ENCODE measurements at places on chromosomes 6 and 20.

DNA sequence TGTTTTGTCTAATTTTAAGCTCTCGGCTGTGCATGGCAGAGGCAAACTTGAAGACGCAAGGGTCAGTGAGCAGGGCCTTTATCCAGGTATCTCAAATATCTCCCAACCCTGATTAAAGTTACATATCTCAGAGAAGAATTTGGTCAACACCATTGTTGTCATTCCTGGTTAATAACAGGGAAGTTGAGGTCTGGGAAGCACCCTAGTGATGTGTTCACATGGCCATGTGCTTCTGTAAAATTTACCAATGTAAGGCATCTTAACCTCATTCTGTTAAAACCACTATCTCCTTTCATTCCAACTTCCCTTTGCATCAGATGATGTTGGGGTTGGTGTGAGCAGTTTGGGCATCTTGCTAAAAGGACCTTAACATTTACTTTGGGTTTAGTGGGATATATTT is 4.0 kb upstream of the FAM110A start:
- no peak for ATAC-seq

GRCh38 chr6:31711233-31711632 is 3.9 kb upstream of the LY6G6D start:
- ATAC-seq = peak; percentile 84

GRCh38 chr6:40075056-40075590 is 140.9 kb upstream of the MOCS1 start:
- peak; percentile 74 for ATAC-seq

DNA sequence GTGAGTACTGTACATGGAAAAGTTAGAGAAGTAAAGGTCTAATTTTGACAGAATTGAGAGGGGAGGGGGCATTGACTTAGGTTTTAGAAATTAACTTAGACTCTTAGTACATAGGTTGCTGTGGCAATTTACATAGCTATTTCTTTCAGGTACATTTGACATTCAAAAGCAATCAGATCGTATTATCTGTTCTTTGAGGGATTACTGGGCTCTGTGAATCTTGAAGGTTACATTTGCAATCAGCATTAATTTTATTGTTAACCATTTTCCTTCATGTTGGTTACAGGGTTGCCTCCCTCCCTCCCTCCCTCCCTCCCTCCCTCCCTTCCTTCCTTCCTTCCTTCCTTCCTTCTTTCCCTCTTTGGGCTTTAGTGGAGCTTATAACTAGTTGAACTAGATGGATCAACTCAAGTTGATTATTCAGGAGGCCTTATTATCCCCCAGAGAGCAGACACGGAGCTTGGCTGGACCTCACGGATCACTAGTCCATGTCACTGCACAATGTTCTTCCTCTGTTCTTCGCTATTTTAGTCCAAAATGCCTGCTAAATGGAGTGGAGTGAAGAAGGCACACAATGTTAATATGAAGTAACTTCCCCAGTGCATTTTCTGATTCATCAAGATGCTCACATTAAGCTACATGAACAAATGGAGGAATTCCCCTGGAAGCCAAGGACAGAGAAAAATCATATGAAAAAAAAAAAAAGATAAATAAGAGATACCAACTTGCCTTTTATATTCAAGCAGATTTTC is 87.8 kb downstream of the PLCB4 start:
- ATAC-seq = no peak

GRCh38 chr6:25883536-25883935 is 9.5 kb upstream of the SLC17A3 start:
- no peak for ATAC-seq

GRCh38 chr6:34888874-34889555 is at the start of gene ANKS1A:
Gene ANKS1A, plus strand, starts transcription at chr6:34889255. Its CDS starts 148 bp downstream, at chr6:34889403.
- peak; percentile 91 for ATAC-seq

GRCh38 chr6:141550471-141550870 is 582.3 kb upstream of the GJE1 start:
- ATAC-seq = no peak

GRCh38 chr20:53328961-53329360 is 264.7 kb downstream of the ZNF217 start:
- no peak for ATAC-seq

DNA sequence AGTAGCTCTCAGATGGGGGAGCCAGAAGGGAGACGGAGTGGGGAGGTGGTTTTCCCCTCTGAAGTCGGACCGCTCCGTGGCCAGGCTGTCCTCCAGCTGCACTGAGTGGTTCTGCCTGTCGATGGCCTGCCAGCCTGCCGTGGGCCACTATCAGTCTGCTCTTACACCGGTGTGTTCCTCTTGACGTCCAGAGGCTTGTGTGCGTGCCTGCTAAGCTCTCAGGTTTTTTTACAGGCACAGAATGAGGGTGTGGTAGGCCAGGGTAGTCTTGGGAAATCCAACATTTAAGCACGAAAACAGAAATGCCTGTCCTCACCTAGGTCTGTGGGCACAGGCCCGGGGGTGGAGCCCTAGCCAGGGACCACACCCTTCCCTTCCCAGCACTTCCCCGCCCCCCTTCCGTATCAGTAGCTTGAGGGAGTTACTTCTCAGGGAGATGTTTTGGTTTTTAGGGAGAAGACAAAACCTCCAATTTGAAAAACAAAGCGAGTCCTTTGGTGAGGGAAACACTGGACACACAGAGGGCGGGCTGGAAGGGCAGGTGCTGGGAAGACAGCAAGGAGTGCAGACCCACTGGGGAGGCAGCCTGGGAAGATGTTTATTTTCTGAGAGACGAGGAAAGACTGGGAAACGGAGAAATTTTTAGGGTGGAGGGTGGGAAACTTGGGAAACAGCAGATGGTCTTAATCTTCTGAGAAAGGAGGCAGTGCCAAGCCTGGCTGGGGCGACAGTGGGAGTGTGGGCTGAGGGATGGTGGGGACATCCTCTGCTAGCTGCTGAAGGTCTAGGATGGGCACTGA is 106.5 kb downstream of the LY86 start:
- ATAC-seq = peak; percentile 67

DNA sequence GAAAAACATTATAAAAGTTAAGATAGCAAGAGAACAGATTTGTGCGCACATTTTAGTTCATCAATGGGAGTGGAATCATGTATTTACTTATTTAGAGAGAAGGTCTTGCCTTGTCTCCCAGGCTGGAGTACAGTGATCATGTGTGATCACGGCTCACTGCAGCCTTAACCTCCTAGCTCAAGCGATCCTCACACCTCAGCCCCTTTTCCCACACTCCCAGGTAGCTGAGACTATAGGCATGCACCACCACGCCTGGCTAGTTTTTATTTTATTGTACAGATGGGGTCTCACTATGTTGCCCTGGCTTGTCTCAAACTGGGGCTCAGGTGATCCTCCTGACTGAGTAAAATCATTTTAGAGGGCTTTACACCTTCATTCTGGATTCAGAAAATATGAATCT is 72.3 kb upstream of the ADGRF1 start:
- ATAC-seq = no peak

GRCh38 chr6:31901415-31901952 is 402 bp downstream of the ZBTB12 start:
- peak; percentile 20 for ATAC-seq

GRCh38 chr6:51554029-51554428 is 533.4 kb downstream of the PKHD1 start:
- no peak for ATAC-seq

- no peak for ATAC-seq
Measured at GRCh38 chr6:144481527-144481926, 196.4 kb downstream of the UTRN start.

GRCh38 chr6:39260456-39260855 is 31.2 kb upstream of the KCNK5 start:
- no peak for ATAC-seq

DNA sequence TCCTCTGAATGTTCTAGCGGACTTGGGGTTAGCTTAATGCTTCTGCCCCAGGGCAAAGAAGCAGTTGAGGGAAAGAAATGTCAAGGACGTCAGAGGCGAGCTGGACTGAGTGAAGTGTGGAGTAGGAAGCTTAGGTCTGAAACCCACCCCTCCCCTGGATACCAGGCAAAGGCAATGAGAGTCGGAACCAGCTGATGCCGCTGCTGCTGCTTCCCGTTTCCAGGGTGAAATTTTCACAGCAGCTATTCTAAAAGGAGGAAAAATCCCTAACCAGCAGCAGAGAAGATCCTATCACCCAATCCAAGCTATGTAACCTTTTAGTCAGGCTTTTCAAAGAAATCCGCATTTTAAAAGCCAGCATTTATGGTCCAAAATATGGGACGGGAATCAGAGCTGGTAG is 564.3 kb downstream of the LMBRD1 start:
- ATAC-seq = no peak

DNA sequence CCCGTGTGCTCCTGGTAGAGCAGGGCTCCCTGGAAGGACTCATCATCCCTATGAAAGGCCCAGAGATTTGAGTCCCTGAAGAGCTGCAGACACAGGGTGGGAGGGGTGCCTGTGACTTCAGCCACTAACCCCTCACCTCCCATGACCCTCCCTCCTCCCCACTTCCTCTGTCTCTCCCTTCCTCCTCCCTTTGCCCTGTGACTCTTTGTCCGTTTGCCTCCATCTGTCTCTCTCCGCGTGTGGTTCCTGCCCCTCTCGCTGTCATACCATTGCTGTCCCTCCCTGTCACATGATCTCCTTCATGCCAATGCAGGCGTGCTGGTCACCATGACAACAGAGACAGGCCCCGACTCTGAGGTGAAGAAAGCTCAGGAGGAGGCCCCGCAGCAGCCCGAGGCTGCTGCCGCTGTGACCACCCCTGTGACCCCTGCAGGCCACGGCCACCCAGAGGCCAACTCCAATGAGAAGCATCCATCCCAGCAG is 19.0 kb downstream of the EPB41L1 start:
- ATAC-seq = no peak

DNA sequence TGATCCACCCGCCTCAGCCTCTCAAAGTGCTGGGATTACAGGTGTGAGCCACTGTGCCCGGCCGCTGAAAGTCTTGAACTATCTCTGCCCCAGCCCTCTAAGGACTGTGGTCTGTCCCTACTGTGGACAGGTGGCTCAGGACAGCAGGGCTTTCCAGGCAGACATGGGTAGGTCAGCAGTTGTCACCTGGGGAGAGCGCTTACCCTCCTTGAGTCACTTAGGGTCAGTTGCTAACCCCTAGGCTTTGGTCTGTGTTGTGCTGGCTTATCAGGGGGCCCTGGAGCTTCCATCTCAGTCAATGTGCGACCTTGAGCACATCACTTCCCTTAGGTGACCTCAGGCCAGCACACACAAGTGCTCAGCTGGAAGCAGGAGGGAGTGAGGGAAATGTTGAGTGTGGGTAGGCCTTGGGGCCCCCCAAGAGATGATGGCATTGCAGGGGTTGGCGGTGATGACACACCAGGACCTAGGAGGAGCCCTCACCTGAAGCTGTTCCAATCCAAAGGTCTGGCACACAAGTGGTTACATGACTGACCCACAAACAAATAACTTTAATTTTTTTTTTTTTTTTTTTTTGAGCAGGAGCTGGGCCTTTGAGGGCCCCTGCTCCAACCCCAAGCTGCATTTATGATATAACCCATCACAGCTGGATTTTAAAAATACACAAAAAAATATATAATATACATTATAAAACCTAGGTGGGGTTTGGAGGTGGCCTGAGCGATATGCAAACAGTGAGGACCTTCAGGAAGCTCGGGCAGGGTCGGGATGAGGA is 5.1 kb downstream of the RPL10A start:
- ATAC-seq = no peak

DNA sequence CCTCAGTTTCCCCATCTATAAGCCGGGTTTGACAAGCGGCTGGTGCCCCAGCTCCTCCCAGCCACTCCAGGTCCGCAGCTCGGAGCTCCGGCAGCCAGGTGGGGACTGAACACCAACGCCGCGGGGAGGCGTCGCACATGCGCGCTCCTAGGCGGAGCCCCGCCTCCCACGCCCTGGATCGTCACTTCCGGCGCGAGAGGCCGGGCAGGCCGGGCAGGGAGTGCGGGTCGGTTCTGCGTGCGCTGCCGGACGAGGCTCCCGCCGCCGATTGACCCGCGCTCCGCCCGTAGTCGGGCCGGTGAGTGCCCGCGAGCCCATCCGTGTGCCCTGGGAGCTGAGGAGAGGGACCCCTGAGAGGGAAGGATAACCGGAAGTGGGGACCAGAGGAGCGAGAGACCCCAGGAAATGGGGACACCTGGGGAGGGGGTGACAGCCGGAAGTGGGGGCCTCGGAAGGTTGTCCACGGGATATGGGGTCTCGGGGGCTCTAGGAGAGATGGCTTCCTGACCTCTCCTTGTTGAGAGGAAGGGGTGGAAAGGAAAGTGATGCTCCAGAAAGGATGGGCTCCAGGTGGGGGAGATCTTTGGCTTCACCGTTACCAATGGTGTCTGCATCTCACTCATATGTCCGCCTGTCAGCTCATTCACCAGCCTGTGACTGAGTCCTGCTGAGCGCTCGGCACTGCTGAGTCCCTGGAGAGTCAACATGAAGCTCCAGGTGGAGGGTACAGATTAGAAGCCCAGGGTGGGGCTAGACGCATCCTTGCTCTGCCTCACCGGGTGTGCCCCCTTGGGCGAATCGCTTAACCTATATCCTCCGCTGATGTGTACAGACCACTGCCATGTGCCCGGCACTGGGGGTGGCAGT is at the start of gene TTPAL:
TSS of gene TTPAL (plus strand) at position 181 of the 867 bp plus-strand sequence. CDS start 4,126 bp downstream, outside the sequence.
- peak; percentile 98 for ATAC-seq

- peak; percentile 44 for ATAC-seq
Measured at GRCh38 chr6:2998998-2999617, 586 bp upstream of the NQO2 start.

GRCh38 chr6:8905757-8906156 is 470.4 kb upstream of the SLC35B3 start:
- ATAC-seq = peak; percentile 36

DNA sequence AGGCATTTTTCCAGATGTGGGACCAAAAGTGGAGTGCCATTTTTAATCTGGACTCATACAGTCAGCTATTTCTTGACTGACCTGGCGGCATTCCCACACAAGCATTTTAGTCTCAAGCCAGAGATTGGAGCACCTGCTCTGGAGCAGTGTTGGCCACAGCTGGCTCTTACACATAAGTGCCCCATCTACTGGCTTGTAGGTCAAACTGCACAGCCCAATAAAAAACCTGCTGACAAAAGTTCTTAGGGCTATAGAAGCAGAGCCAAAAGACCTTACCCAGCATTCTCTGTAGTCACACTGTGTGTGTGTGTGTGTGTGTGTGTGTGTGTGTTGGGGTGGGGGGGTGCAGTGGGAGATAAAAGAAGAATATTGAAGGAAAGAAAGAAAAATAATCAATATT is 38.6 kb upstream of the SENP6 start:
- peak; percentile 46 for ATAC-seq

GRCh38 chr6:84103029-84103428 is 69.5 kb downstream of the MRAP2 start:
- no peak for ATAC-seq

GRCh38 chr20:22473293-22473692 is 111.1 kb downstream of the FOXA2 start:
- ATAC-seq = no peak

DNA sequence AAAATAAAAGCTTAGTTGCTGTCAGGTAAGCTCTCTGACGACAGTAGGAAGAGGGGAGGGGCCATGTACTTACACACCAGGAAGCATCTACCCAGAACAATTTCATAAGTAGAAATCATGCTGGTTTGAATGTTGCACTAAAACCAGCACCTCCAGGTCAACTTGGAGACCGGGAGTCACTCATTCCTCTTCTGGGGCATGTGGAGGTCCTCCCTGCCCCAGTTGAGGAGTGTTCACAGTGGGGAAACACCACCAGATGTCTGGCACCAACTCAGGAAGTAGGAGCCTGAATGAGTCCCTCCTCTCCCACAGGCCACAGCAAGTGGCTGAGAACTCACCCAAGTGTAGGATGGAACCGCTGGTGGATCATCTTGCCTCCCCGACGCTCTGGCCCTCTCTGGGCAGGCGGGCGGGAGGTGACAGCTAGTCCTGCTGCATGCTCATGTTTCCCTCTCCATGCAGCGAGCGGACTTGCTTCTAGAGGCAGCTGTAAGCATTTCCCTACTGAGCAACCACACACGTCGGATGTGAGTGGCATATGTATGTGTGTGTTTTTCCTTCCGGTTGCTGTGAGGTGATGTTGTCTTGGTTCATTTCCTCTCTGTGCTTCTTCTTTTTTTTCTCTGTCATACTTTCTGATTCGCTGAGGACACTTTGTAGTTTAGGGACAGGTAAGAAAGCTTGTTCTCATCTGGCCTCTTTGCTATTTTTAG is 149.5 kb upstream of the NEDD9 start:
- ATAC-seq = peak; percentile 76

Measured in esophagus mucosa (tissue), 1 donor.